ENCODE measurements at places on chromosomes 1 and 21. TPM values are rescaled to one million over a fixed set of nuclear protein-coding genes. Genes with fewer than 3 reads are reported as not detected.

Gene BATF3
- total RNA-seq: 3.0 TPM

Gene KANK4
- total RNA-seq: not detected

Gene AQP10
- total RNA-seq: not detected

Gene NHLH1
- not detected for total RNA-seq

All from uterus (tissue), 4 donors.